Activated naive CD8-positive, alpha-beta T cell treated with anti-CD3 and anti-CD28 coated beads, Interleukin-2, amount 10 ng/mL, durations not matched to agents 7 days and 5 days (primary cell): ENCODE measurements at places on chromosomes 6 and 20. TPM values are rescaled to one million over a fixed set of nuclear protein-coding genes. Genes with fewer than 3 reads are reported as not detected.

DNA sequence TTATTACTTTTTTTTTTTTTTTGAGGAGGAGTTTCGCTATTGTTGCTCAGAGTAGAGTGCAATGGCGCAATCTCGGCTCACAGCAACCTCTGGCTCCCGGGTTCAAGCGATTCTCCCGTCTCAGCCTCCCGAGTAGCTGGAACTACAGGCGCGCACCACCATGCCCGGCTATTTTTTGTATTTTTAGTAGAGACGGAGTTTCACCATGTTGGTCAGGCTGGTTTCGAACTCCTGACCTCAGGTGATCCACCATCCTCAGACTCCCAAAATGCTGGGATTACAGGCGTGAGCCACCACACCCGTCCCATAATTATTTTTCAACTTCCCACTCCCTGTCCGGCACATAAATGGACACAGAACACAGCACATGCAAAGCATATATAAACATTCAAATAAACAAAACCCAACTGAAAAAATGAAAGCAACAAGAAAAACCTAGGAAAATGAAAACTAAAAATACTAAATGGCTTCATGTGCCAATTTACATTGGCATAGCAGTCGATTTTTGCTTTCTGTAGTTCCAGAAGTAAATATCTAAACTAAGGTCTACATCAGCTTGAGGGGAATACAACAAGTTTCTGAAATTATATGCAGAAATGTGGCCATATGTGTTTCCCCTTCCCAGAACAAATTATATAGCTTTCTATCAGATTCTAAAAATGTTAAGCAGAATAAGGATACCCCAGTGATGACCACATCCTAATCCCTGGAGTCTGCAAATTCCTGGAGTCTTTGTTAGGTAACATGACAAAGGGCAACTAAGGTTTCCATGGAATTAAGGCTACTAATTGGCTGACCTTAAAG lies 113.9 kb downstream of the HFE start:
- peak overlapping the region; percentile 77 for H3K27ac ChIP-seq
- H3K36me3 ChIP-seq: peaks cover 2% of the 10 kb centered on the region
- H3K4me3 ChIP-seq: peak overlapping the region; percentile 63
- no peaks in the 10 kb centered on the region for H3K27me3 ChIP-seq
- no peak for DNase-seq

- no peaks in the 10 kb centered on the region for H3K36me3 ChIP-seq
- peaks cover 11% of the 10 kb centered on the region for H3K4me1 ChIP-seq
- no peak overlapping the region for H3K4me3 ChIP-seq
- H3K27ac ChIP-seq: no peak overlapping the region
- peaks cover 19% of the 10 kb centered on the region for H3K27me3 ChIP-seq
Measured at GRCh38 chr6:43714311-43715055, 26.9 kb upstream of the MRPS18A start.

Gene UBE2C
- 154 TPM for total RNA-seq

DNA sequence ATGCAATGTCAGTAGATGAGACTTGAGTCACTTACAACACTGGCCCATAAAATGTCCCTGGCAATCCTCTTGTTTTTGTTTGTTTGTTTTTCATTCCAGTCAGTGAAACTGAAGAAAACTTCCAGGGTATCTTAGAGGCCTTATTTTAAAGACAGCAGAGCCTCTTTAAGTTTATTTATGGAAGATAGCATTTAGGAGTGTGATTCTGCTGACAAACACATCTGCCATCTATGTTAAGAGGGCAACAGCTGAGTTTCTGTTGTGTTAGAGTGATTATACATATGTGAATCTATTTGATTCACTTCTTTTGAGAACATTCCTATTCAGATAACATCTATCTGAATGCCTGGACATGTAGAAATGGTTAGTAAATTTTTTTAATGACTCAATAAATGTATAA lies 812.6 kb downstream of the TENT5A start:
- H3K4me1 ChIP-seq: no peaks in the 10 kb centered on the region
- H3K36me3 ChIP-seq: no peaks in the 10 kb centered on the region
- H3K4me3 ChIP-seq: no peak overlapping the region

DNA sequence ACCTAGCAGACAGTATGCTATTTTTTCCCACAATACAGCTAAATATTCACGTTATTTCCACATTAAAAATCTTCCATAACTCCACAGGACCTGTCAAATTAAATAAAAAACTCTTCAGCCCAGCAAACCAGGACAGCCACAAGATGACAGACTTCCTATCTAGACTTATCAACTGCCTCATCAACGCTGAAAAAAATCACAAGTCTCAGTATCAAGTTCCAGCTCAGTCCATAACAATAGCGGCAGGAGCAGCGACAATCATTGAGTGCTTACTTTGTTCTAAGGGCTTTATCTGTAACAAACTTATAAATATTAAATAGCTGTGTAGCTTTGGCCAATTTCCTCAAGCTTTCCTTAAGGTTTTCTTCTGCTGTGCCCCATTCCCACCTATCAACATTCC lies 24.7 kb downstream of the RCAN2 start:
- no peaks in the 10 kb centered on the region for H3K36me3 ChIP-seq
- no peak overlapping the region for H3K4me3 ChIP-seq
- DNase-seq: no peak
- peaks cover 21% of the 10 kb centered on the region for H3K27me3 ChIP-seq

- no peak overlapping the region for H3K27ac ChIP-seq
- H3K4me1 ChIP-seq: no peaks in the 10 kb centered on the region
- no peak for DNase-seq
- H3K27me3 ChIP-seq: no peaks in the 10 kb centered on the region
- H3K4me3 ChIP-seq: no peak overlapping the region
- H3K36me3 ChIP-seq: no peaks in the 10 kb centered on the region
Measured at GRCh38 chr6:113481458-113481857, 375.7 kb upstream of the MARCKS start.
